ENCODE measurements at places on chromosomes 13 and 19.

DNA sequence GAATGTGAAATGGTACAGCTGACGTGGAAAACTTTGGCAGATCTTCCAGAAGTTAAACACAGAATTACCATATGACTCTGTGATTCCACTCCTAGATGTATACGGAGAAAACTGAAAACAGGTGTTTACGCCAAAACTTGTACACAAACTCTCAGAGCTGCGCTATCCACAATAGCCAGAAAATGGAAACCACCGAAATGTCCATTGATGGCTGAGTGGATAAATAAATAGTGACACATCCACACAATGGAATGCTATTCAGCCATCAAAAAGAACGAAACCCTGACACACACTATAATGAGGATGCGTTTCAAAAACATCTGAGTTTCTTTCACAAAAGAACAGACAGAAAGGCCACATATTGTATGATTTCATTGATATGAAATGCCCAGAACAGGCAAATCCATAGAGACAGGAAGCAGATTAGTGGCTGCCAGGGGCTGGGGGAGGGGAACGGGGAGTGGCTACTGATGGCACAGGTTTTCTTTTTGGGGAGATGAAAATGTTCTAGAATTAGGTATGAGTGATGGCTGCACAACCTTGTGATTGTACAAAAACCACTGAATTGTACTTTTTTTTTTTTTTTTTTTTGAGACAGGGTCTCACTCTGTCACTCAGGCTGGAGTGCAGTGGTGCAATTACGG is 33.0 kb downstream of the IL12RB1 start:
- DNase-seq: peak; percentile 41

DNA sequence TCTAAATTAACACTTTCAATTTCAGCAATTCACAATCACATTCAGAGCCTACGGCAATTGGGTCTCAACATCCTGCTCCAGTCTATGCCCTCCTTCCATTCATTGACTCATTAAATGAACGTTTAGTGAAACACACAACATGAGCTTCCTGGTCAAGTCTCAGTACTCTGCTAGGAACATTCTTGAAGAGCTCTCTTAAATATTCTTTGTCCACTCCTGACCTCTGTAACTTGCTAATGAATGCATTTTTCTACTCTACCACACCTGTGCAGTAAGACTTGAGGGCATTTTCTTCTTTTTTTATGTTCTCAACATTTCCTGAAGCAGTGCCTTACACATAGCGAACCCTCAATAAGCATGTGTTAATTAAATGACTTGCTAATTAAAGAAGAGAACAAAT is 168.6 kb downstream of the OXGR1 start:
- DNase-seq: no peak

DNA sequence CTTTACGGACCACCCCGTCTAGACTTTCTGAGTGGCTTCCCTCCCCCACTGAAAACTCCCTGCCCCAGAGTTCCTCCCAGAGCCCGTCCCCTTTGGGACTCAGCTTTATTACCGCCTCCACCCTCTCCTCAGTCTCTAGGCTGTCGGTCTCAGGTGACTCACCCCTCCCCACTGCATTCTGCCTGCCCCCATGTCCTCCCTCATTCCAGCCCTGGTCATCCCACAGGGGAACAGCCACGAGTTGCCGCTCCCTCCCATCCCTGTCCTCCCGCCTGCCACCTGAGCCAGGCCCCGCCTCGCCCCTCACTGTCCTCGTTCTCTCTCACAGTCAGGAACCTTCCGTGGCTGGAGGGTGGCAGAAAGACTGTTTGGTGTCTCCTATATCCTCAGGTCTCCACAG is 57.3 kb downstream of the SMARCA4 start:
- DNase-seq: no peak

DNA sequence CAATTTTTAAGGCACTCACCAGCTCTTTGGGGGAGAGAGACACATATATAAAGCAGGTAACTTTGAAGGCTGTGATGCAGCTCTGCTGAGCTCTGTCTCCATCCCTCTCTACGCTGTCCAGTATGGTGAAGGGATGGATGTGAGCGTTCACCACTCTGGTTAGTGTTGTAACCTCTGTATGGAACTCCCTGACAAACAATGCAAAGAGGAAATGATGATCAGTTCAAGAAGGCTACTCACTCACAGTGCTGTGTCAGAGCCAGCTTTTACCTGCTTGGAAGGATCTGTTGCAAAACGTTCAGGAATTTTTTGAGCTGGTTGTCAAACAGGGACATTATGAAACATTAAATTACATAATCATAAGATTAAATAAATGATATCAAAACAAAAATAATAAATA is 90.8 kb upstream of the SLC10A2 start:
- no peak for DNase-seq

DNA sequence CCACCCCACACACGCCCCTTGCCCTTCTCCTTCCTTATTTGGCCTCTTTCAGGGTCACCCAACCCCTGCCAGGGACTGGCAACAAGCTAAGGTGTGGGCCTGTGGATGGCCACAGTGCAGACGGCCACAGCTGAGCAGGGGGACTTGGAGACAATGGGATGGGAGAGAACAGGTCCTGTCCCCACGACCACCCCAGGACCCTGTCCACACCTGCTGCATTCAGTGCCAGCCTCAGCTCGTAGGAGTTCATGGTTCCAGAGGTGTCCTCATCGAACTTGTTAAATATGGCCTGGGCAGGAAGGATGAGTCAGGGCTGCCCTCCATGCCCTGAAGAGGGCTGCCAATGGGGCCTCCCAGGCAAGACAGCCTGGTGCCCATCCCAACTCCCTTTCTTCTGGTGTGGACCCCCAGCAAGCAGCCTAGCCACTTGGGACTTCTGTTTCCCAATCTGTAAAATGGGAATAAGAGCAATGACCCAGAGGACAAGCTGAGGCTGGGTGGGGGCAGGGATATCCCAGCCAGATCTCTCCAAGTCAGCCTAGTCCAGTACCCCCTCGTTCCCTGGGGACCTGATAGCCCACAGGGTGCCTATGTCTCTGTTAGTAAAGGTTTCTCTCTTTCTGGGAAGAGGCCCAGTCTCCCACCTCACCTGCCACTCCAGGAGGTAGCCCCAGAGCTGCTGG is 10.6 kb downstream of the CAPN12 start:
- DNase-seq: no peak

- no peak for DNase-seq
Observed at GRCh38 chr13:111973605-111974340, 93.2 kb upstream of the SOX1 start.

- DNase-seq: peak; percentile 74
Observed at GRCh38 chr19:4064496-4065260, 2.0 kb downstream of the ZBTB7A start.

DNA sequence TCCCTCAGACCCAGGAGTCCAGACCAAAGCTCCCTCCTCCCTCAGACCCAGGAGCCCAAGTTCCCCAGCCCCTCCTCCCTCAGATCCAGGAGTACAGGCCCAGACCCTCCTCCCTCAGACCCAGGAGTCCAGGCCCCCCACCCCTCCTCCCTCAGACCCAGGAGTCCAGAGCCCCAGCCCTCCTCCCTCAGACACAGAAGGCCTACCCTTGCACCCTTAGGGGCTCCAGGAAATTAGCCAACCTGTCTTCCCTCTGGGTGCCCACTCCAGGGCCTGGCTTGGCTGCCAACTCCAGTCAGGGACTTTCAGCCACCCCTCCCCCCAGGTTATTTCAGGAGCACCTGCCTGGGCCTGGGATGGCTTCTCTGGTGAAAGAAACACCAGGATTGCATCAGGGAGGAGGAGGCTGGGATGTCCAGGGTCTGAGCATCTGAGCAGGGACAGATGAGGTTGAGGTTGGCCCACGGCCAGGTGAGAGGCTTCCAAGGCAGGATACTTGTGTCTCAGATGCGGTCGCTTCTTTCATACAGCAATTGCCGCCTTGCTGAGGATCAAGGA is at the start of gene FGF21:
TSS of gene FGF21 (plus strand) at position 441 of the 558 bp plus-strand sequence. CDS start 713 bp downstream, outside the sequence.
- no peak for DNase-seq

DNA sequence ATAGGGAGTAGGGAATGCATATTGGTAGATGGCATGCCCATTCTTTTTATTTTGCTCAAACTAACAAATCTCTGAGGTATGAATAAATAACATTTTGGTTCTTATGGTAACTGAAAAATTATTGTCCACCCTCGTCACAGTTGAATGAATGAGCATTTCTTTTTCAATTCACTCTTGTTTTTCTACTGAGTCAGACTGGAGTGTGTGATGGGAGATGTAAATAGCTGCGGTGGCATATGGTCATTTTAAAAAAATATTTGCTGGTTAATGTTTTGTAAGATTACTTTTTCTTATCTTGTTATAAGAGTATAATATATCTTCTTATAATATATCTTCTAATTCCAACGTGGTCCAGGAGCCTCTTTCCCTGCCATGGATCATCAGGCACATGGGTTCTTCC is 586.5 kb downstream of the SLITRK5 start:
- DNase-seq: no peak

DNA sequence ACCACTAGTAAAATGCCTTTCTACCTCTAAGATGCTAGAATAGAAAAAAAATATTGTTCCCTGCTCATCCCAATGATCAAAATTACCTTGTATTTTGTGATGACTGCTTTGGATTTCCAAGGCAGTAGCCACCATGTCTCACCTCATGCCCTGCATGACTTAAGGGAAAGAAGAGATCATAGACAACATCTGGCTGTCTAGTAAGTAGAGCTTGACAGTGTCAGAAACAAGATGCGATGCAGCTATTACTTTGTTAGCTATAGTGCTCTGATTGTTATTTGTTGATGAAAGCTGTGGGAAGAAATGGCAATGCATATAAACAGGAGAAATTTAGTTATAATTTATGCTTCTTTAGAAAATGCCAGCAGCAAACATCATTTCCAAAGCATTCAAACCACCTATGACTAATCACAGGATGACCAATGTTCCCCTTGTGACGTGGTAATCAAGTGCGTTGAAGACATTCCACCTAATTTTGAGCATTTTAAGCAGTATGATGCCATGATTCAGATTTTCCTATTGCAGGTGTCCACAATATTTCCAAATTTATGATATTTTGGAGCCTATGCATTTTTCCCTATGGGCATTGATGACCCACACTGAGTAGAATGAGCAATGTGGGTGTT is 308.3 kb downstream of the KCNRG start:
- no peak for DNase-seq

DNA sequence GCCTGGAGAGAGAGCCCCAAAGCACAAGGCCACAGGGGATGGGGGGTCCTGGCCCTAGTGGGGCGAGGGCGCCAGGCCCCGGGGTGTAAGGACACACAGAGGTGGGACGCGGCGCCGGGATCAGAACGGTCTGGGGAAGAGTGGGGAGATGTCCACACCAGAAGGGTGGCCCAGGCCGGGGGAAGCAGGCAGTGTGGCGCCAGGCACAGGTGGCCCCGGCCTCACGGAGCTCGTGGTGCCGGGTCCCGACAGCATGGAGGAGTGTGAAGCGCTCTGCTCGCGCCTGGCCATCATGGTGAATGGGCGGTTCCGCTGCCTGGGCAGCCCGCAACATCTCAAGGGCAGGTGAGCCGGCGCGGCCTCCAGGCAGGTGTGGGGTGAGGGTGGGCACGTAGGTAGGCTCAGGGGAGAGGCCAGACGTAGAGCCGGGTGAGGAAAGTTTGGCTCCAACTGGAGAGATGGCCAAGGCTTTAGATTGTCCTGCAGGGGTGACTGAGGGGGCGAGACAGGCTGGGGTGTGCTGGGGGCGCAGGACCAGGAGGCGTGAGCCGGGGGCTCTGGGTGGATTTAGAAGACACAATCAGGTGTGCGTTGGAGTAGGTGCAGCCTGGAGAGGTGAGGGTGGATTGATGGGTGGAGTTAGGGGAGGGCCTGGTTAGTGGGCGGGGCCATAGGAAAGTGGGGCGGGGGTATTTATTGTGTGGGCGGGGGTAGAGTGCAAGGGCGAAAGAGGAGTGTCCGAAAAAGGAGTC is 2.9 kb upstream of the ARHGAP45 start:
- no peak for DNase-seq

DNA sequence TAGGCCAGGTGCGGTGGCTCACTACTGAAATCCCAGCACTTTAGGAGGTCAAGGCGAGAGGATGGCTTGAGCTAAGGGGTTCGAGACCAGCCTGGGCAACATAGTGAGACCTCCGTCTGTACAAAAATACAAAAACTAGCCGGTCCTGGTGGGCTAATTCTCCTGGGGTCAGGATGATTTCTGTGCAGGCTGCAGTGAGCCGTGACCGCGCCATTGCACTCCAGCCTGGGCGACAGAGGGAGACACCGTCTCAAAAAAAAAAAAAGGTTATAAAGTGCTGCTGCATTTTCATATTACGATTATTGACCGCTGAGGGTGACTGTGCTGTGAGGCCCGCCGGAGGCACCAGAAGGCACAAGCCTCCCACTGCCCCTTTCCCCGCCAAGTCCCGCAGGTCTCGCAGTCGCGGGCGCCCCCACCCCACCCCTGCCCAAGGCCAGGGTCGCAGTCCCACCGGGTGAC is 477 bp upstream of the PLEKHF1 start:
- no peak for DNase-seq

Measured in DND-41 (cell line).